Cerebellar nuclear complex (tissue), 1 donor: ENCODE measurements at places on chromosomes 12 and 14.

- no peak for DNase-seq
Measured at GRCh38 chr14:44699391-44699790, 192.3 kb upstream of the FSCB start.

- no peak for DNase-seq
Measured at GRCh38 chr12:29921307-29921706, 137.6 kb upstream of the TMTC1 start.

GRCh38 chr12:1104088-1104800 is 113.2 kb downstream of the ERC1 start:
- no peak for DNase-seq

GRCh38 chr12:59632408-59632807 is 36.6 kb downstream of the SLC16A7 start:
- no peak for DNase-seq

DNA sequence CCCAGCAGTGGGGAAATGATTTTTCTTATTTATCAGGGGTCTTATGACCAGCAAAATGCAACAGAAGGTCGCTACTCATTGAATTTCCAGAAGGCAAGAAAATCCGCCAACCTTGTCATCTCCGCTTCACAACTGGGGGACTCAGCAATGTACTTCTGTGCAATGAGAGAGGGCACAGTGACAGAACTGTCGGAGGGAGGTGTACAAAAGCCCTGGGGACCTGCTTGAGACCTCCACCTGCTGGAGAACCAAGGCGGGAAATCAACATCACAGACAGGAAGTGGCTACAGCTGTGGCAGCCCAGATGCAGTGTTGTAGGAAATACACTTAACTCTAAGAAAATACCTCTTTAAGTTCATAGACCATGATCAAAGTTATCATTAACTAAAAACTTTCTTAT is 250.9 kb upstream of the OR4E1 start:
- no peak for DNase-seq

DNA sequence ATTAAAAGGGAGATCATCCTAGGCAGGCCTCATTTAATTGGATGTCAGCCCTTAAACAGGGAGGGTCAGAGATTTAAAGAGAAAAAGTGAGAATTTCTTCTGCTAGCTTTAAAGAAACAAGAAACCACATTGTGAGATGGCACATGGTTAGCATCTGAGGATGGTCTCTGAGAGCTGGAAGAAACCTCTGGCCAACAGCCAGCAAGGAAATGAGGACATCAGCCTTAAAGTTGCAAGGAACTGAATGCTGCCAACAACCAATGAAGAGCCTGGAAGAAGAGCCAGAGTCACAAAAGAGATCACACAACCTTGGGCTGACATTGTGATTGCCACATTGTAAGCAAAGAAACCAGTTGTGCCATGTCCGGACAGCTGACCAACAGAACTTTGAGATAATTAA is 17.5 kb upstream of the FAR2 start:
- no peak for DNase-seq
